ENCODE measurements at places on chromosomes 7 and 10. TPM values are rescaled to one million over a fixed set of nuclear protein-coding genes. Genes with fewer than 3 reads are reported as not detected.

FGFR2 gene
- 3.1 TPM for total RNA-seq

DNA sequence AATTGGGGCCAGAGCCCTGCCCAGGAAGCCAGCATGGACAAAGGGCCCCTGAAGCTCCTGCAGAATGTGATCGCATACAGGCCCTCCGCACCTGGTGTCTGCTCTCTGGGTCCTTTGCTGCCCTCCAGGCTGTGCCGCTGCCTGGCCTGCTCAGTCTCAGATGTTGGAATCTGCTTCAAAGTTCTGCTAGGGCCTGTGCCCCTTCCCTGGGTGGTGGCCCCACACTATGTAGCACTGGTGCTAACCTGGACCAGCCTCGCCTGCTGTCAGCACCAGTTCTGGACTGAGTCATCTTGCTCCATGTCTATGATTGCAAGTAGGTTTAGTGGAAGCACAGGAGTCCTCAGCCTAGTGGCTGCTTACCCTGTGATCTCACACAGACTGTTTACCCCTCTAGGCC lies 6.3 kb downstream of the MAT1A start:
- DNase-seq, result no peak

DNA sequence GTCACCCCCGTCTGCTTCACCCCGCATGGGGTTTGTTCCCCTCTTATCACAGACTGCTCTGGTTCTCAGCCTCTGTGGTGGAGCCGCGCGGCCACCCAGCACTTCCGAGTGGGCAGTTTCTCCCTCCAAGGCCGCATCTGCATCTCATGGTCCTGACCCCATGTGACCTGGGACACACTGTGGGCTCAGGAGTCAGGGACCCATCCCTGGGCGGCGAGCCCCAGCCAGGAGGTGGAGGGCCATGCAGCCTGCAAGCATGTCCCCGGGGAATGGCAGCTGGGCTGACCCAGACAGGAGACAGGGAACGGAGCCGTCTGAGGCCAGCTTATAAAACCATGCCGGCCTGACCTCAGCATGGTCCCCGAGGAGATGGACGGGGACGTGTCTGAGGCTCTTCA lies 25.2 kb upstream of the TTYH3 start:
- DNase-seq, result no peak

DNA sequence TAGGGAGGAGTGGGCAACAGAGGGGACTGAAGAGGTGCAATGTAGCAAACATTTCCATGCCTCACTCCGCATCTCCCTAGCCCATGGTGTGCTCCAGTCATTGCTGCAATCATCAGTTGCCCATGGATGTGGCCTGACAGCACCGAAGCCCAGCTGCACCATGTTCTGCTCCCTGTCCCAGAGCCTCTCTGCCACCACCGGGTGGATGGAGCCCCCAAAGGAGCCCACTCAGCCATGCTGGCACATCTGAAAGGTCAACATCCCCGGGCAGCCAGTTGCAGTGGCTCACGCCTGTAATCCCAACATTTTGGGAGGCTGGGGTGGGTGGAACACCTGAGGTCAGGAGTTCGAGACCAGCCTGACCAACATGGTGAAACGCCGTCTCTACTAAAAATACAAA lies 336.4 kb upstream of the ZMIZ1 start:
- no peak for DNase-seq

- no peak for DNase-seq
These were observed 43.8 kb downstream of the ADAMTS14 start for GRCh38 chr10:70715853-70716795.

GRCh38 chr7:12635830-12636229 lies 51.6 kb upstream of the ARL4A start:
- peak; percentile 25 for DNase-seq

DNA sequence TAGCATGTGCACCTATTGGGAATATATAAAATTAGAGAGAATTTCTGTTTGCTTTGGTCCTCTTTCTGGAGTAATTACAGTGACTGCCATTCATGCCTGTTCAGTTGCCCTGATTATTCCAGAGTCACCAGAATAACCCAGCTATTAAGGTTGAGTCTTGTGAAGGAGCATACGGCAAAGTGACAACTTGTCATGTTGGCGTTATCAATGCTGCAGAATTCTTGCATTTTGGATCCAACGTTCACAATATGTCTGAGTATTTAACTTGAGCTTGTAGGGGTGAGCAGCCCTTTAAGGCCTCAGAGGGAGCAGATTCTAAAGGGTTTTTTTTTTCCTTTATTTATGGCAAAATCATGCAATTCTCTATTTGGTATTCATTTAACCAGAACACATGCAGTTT lies 419.4 kb upstream of the MGMT start:
- no peak for DNase-seq

- DNase-seq, result no peak
These were observed 79.1 kb downstream of the PIK3CG start for GRCh38 chr7:106944035-106944665.

DNA sequence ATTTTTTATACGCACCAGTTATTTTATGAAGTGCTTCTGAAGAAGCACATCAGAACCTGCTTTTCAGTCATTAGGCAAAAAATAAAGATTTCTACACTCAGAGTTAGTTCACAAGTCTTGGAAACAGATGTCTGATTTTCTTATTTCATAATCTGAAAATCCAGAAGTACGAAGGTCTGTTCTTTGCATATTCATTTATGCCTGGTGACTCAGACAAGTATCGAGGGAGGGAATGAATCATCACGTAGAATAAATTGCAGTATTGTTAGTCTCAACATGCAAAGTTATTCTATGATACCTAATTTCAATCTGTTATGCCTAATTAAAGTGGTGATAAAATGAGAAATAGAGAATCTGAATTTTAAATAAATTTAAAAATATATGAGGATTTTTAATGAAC lies 113.6 kb upstream of the SEM1 start:
- no peak for DNase-seq

GRCh38 chr10:75643944-75644692 lies 212.7 kb downstream of the LRMDA start:
- no peak for DNase-seq

DNA sequence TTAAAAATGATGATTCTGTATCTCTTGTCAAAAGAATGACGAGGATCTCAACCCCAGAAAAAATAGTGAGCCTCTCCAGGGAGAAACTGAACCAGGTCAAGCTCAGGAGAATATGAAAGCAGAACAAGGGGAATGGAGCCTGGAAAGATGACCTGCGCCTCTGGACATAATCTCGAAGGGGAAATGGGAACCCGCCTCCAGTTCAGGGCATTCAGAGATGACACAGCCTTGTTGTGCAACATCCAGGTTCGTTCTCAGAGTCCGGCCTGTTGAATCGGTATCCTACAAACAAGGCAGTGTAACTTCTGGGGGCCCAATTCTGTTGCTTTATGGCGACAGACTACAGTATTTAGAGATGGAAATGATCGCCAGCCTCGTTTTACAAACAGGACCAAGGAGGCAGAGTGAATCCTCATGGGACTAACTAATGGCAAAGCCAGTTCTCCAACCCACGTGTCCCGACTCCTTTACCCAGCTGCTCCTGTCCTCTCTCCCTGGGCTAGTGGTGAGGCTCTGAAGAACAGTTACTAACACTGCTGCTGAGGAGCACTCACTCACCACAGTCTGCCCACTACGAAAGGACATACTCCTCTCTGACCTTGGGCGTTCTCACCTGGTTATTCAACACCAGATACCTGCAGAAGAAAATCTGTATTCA lies 67.6 kb downstream of the JAZF1 start:
- no peak for DNase-seq

DNA sequence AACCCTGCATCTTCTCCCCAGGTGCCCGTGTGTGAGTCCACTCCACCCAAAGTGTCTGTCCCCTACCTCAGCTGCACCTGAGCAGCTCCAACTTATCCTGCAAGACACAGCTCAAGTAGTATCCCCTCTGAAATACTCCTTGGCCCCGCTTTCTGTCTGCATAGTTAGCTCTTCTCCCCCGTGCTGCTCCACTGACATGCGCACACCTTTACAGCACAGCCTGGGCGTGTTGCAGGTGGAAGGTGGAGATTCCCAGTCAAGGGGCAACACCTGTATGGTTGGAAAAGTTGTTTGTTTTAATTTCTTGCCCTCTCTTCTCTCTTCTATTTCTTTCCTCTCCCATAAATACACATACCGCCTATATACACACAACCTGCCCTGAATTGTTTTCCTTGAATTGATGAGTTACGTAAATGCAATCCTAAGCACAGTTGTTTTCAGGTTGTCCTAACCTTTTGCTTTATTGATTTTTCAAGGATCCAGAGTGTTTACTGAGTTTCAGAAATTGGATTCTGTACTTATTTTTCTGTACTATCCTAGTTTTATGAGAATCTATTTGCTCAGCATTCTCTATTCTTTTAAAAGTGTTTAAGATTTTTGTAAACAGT lies 14.9 kb downstream of the MET start:
- no peak for DNase-seq

DNA sequence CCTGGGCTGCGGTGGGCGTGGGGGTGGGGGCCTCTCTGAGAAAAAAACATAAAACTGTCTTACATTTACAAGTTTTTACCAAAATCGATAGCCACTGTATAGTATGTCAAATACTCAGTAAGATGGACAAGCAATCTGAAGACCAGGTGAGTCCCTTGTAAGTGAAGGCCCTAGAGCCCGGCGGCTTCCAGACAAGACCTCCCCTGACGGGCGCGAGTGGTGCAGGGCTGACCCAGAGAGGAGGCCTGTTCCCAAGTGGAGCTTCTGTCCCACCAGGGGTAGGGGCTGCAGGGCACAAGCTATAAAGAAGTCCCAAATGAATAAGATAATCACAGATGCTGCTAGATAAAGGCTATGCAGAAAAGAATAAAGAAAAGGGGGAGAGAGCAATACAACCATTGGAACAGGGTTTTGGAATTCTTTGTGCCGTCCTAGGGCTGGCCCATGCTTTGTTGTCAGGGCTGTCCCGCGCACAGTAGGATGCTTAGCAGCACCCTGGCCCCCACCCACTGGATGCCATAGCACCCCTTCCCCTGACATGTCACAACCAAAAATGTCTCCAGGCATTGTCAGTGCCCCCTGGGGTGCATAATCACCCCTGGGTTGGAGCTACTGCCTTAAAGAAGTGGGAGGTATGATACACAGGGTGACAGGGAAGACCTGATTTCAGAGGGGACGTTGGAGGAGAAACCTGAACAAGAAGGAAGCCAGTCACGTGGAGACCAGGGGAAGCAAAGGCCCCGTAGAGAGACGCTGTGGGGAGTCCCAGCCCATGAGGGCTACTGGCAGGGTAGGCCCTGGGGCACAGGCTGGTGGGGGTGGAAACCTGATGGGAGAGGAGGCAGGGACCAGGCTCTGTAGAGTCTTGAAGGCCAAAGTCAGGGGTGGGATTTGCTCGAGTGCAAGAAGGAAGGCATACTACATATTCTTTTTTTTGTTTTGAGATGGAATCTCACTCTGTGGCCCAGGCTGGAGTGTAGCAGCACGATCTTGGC lies 43.1 kb downstream of the CHST15 start:
- no peak for DNase-seq

DNA sequence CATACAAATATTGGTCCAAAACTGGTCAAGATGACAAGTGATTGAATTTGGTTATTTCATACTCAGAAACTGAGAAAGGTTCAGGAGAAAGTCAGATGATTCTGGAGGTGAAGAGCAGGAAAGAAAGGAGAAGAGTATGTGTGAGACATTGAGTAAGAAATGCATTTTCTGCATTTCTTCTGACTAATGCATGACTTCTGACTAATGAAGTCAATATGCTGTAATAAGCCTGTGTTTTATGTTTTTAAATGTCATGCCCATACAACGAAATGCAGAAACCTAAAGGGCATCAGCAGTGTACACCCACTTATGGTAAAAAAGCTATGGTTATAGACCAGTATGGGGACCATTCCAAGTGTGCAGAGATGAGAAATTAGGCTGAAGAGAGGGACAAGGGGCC lies 1227.8 kb upstream of the SORCS1 start:
- no peak for DNase-seq

- no peak for DNase-seq
These were observed 29.5 kb downstream of the FOXK1 start for GRCh38 chr7:4711634-4712033.

DNA sequence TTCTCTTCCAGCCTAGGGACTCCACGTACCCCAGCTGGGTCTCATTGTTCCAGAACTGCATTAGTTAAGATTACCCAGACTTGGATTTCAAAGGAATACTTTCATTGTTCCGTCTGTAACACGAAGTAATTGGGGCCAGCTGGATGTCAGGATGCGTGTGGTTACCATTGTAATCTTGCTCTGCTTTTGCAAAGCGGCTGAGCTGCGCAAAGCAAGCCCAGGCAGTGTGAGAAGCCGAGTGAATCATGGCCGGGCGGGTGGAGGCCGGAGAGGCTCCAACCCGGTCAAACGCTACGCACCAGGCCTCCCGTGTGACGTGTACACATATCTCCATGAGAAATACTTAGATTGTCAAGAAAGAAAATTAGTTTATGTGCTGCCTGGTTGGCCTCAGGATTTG lies 21.0 kb downstream of the LRRC17 start:
- DNase-seq, result no peak

GRCh38 chr7:44225566-44226395 lies 25.0 kb downstream of the YKT6 start:
- no peak for DNase-seq

- DNase-seq, result no peak
These were observed 6.7 kb downstream of the CALN1 start for GRCh38 chr7:72405418-72405817.

DNA sequence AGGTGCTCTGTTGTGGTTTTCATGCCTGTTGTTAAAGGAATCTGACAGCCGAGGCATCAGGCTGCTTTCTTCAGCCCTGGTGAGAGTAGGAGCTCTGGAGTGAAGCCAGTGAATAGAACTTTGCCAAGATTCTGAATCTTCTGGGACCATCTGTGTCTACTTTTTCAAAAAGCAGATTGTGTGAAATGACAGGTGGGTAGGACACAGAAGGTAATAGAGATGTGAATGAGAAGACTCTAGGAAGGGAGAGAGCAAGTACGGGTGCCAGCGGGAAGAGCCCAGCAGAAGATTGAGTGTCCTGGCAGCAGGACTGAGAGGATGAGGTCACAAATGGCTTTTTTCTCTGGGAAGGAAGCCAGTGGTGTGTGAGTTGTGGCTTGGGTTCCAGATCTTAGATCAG lies 429.2 kb downstream of the SDK1 start:
- no peak for DNase-seq

- DNase-seq, result no peak
These were observed 341.3 kb downstream of the ARL4A start for GRCh38 chr7:13028825-13029099.

DNA sequence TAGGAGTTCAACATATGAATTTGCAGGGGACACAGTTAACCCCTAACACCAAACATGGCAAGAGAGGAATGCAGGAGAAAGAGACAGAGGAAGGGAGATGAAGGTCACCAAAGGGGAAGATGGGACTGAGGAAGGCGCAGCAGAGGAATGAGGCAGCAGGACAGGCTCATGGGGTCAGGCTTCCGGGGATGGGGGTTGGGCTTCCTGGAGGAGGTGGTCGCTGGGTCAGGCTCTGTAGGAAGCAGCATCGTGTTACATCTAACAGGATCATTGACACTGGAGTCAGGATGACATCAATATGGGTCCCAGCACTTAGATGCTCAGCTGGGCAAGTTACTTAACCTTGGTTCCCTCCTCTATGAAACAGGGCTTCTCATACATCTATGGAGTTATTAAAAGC lies 113.2 kb downstream of the NPTX2 start:
- no peak for DNase-seq

GRCh38 chr10:25094590-25094989 lies 78.2 kb downstream of the THNSL1 start:
- no peak for DNase-seq

All from CD4-positive, CD25-positive, alpha-beta regulatory T cell (primary cell).